Mammary epithelial cell (primary cell): ENCODE measurements at places on chromosomes 13 and 19.
A peak's percentile ranks its signal among the peaks of the same experiment; 100 is the strongest.

DNA sequence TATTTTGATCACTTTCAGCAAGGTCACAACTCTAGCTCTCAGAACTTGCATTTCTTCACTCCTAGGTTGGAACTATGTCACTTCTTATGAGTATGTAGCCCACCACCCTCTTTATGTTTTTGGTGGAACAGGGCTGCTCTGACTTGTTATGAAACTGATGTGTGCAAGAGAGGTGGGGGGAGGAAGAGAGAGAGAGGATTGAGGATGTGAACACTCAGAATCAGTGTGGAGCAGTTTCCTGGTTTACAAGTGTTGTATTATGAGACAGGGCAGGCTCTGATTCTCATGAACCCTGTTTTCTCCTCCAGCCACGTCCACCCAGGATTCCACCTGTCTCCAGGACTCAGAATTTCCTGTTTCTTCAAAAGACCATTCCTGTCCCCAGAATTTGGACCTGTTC is 16.1 kb downstream of the ZNF317 start:
- no peak for DNase-seq

- DNase-seq = no peak
Measured at GRCh38 chr19:45294291-45295029, 28.2 kb downstream of the CKM start.

GRCh38 chr19:30074096-30074495 is 132.1 kb downstream of the URI1 start:
- no peak for DNase-seq

- DNase-seq = no peak
Measured at GRCh38 chr13:83765796-83766195, 116.5 kb downstream of the SLITRK1 start.

GRCh38 chr19:3373971-3374368 is 7.6 kb downstream of the NFIC start:
- DNase-seq = no peak

GRCh38 chr19:44803442-44804428 is 5.2 kb upstream of the BCAM start:
- no peak for DNase-seq

- peak; percentile 55 for DNase-seq
Measured at GRCh38 chr19:45693106-45693788, 781 bp downstream of the QPCTL start.

GRCh38 chr13:92829930-92830329 is 396.7 kb upstream of the GPC6 start:
- no peak for DNase-seq

DNA sequence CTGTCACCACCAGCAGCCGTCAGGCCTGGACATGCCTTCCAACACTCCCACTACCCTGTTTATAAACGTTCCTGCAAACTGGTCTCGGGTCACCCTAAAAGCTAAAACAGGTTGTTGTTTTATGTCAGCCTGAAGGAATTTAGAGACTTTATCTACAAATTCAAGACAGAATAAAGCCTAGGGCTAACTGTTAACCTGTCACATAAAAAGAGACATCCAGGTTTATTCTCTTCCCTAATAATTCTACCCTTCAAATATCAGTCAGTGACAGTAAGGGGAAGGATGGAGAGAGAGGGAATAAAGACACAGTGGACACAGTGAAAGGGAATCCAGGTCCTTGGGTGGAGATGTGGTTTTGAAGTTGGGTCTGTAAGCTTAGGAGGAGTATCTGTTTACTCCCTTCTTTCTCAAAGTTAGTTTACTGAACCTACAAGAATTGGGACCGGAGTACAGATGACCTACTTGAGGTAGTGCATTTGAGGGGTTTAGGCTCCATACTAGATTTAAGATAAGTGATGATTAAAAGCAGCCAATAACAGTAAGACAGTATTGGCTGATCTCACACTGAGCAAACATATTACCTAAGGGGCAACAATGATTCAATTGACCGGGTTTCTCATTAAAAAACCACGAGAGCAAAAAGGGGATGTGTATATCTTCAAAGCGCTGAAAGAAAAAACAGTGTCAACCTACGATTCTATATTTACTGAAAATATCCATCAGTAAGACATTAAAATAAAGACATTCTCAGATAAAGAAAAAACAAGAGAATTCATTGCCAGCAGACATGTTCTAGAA is 142.7 kb downstream of the USP12 start:
- no peak for DNase-seq

GRCh38 chr13:24454056-24454455 is 58.5 kb downstream of the PARP4 start:
- no peak for DNase-seq

GRCh38 chr19:54959840-54960239 is 6.3 kb upstream of the NLRP2 start:
- no peak for DNase-seq

GRCh38 chr13:94656766-94657165 is 55.1 kb downstream of the GPR180 start:
- DNase-seq = peak; percentile 82

GRCh38 chr19:277581-278165 is 13.5 kb downstream of the PLPP2 start:
- DNase-seq = no peak

DNA sequence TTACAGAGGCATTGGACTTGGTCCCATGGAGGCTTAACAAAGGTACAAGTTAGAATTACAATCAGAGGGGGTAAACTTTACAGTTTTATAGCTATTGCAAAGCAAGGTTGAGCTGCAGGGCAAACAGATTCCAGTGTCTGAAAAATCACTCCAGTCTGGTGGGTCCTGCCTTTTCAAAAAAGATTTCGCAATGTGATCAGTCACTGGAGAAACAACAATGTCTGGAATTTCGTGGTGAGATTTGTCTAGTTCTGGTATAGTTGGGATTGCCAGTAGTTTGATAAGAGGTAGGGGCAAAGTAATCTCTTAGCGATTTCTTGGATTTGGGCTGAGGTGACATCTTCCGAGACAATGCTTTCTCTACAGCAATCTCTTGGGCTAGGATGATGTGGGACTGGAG is 1198.2 kb upstream of the PCDH9 start:
- no peak for DNase-seq

DNA sequence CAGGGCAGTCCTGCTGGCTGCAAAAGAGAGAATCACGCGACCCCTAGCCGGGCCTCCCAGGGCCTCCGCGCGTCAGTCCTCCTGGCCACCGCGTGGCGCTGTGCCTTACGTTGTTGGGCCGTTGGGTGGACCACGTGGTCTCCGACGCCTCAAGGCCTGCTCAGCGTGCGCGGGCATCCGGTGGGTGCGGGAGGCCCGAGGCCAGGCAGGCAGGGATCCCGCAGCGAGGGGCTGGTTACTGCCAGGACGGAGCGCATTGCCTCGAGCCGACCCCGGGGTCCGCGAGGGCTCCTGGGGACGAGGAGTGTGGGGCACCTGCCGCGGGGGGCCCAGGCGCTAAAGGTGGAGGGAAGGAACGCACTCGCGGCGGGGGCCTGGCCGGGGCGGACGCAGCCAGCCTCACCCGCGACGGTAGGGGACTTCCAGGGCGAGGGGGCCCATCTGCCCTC is at the start of gene TDRD12:
Gene TDRD12 (plus strand): TSS at position 157 of the 449 bp plus-strand sequence. CDS start 306 bp downstream, outside the sequence.
- no peak for DNase-seq

DNA sequence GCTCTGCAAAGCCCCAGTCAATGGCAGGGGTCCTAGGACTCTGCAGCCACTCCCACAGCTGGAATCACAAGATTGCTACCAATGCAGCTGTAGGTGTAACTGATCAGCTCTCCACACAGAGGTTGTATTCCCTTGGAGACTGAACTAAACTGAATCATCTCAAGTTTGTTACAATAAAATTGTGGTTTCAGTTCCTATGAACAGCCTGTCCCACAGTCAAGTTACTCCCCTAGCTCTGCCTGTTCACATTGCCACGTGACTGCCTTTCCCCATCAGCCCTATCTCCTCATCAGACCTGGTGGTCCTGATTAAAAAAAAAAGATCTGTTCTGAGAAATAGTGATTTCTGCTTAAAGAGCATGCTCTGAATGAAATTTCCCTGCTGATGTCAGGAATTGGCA is 287.9 kb upstream of the NBEA start:
- DNase-seq = peak; percentile 17

DNA sequence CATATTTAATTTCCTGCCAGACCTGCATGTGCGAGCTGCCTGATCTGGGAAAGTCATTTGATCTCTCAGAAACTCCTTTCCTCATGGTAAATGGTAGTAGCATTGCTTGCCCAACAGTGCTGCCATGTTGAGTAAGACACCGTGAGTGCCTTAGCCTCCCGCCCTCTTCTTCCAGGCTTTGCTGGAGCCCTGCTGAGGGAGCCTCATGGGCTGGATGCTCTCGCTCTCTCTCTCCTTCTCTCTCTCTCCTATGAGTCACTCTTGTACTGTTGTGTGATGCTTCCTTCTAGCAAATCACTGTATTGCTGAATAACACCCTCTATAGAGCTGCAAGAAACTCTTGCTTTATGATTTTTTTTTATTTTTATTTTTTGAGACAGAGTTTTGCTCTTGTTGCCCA is 365.5 kb downstream of the UQCRFS1 start:
- DNase-seq = no peak

DNA sequence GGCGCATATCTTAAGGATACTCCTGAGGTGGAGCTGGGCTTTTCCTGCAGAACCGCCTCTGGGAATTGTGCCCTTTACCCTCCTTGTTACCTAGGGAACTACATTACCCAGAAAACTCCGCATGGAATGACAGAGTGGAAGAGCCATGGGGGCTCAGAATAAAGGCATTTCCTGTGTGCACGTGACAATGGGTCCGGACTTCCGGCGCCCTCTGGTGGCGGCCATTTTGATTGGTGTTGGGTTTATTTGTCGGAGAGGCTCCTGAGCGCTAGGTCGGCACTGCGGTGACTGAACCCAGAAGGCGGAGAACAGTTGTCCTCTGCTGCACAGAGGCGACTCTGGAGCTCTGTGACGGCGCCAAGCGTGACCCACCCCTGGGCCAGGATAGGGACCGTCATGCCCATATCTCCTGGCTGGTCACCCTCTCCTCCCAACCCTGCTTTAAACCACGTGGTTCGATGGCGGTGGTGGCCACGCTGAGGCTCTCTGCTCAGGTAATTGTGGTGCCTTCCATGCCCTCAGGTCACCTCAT is at the start of gene ZNF587B:
Gene ZNF587B (plus strand): TSS at position 229 of the 532 bp plus-strand sequence. CDS start 230 bp downstream, at position 459.
- DNase-seq = peak; percentile 42

GRCh38 chr13:98174307-98174706 is 2.8 kb downstream of the RNF113B start:
- DNase-seq = no peak

GRCh38 chr19:42412227-42412626 is 15.0 kb downstream of the LIPE start:
- no peak for DNase-seq

DNA sequence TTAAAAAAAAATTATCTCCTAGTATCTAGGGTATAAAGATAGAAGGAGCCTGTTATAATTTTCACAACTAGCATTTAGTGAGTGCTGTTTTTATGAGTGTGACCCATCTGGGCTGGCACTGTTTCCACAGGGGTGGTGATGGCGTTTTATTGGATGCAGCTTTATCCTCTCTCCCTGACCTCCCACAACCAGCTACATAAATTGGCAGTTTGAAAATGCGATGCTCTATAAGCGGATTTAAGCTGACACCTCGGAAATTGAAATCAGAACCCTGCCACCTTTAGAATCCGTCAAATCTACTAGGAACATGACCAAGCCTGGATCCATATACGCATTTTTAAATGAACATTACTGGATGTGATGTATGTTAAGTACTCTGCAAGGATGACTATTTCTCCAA is 44.9 kb downstream of the MYO16 start:
- DNase-seq = no peak

DNA sequence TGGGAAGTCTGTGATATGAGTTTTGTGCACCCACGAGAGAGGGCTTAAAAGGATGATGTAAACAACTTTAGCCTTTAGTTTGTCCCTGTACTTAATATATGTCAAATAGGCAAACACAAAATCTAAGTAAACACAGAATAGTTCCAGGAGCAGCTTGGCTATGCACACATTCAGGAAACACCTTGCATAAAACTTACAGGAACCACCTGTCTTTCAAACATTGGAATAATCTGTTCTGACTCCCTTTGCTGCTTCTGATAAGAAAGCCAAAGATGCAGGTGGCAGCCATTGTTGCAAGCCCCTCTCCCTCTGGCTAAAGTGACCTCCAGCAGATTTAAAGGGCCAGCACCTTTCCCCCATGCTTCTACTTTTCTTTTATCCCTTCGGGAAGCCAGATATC is 4.7 kb downstream of the EEF1AKMT1 start:
- DNase-seq = no peak

GRCh38 chr19:46981286-46981945 is 38.2 kb upstream of the NPAS1 start:
- no peak for DNase-seq

DNA sequence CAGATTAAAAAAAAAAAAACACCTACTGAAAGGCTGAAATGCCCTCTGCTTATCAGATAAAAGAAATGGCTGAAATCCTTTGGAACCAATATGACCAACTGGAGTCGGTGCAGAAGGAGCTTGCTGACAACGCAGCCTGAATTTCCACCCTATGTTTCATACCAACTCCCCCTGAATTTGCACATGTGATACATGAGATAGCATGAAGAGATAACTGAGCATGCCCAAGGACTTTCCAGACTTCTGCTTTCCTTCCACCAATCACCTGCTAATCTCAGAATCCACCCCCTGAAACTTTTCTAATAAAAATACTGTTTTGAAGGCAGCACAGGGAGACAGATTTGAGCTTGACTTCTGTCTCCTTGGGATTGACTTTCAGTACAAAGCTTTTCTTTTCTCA is 32.2 kb upstream of the WDFY2 start:
- DNase-seq = no peak

DNA sequence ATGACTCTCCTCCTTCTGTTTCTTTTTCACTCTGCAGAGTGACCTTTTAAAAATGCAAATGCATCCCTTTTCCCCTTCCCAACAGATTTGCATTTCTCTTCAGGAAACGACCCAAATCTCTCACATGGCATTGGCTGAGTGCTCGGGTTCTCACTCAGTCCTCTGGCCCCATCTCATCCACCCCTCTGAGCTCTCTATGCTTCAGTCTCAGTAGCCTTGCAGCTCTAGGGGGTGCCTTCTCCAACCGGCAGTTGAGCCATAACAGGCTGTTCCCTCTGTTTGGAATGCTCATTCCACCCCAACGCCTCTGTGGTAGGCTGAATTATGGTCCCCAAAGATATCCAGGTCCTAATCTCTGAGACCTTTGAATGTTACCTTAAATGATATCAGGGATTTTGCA is 78.2 kb downstream of the AKAP11 start:
- no peak for DNase-seq

GRCh38 chr13:52906122-52906903 is 57.9 kb upstream of the PCDH8 start:
- DNase-seq = no peak

- DNase-seq = no peak
Measured at GRCh38 chr13:79311386-79311785, 94.7 kb downstream of the RBM26 start.

GRCh38 chr13:101979825-101980224 is 422.0 kb downstream of the FGF14 start:
- no peak for DNase-seq
